ENCODE measurements at places on chromosomes 6 and 20.

GRCh38 chr20:12289465-12289864, 371.8 kb downstream of the BTBD3 start:
- no peak for DNase-seq

GRCh38 chr20:1811621-1812498, 83.3 kb upstream of the SIRPA start:
- DNase-seq = no peak

DNA sequence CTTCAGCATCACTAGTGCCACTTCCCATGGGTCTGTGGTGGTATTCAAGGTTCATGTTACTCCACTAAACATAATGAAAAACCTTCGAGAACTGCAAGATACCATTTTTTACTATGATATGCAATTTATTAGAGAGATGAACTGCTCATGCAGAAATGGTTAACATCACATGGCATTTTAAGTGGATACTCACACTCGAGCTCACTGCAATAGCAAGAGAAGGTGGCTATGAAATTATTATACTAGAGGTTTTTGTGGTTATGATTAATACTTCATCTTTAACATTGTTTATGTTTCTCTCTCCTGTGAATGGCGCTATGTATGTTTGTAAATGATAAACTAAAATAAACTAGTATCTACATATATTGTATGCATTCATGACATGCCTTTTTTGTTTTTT, 35.1 kb downstream of the SCAF8 start:
- DNase-seq = no peak

GRCh38 chr6:11097476-11097875, 3.8 kb downstream of the SMIM13 start:
- no peak for DNase-seq

- DNase-seq = no peak
These were observed 5.7 kb downstream of the SOD2 start for GRCh38 chr6:159687341-159687740.

DNA sequence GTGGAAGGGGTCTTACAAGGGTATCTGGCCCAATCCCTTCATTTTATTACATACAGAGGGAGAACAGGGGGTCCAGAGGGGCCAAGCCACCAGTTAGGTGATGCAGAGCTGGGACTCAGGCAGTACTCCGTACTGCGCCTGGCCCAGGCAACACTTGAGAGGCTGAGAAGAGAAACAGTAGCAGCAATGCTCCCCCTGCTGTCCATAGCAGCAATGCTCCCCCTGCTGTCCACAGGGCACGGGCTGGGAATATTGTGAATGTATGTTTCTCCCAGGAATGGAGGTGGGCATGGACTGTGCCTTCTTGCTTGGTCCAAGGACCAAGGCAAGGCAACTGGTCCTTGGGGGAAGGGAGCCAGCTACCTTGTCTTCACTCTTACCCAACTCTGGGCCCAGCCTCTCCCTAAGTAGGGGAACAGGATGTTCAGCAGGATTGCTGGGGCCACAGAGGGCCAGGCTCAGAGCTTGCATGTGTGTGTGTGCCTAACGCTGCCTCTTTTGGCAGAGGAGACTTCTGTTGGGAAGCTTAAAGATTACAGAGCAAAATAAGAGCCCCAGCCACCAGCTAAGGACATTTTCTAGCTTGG, 14.8 kb upstream of the FAM83C start:
- DNase-seq = no peak

GRCh38 chr6:70956451-70957283, at the start of gene B3GAT2:
B3GAT2 (minus strand) TSS chr6:70957060; CDS start chr6:70956429, 631 bp downstream.
- no peak for DNase-seq

GRCh38 chr6:151808371-151809241, 1.1 kb downstream of the ESR1 start:
- DNase-seq = no peak

DNA sequence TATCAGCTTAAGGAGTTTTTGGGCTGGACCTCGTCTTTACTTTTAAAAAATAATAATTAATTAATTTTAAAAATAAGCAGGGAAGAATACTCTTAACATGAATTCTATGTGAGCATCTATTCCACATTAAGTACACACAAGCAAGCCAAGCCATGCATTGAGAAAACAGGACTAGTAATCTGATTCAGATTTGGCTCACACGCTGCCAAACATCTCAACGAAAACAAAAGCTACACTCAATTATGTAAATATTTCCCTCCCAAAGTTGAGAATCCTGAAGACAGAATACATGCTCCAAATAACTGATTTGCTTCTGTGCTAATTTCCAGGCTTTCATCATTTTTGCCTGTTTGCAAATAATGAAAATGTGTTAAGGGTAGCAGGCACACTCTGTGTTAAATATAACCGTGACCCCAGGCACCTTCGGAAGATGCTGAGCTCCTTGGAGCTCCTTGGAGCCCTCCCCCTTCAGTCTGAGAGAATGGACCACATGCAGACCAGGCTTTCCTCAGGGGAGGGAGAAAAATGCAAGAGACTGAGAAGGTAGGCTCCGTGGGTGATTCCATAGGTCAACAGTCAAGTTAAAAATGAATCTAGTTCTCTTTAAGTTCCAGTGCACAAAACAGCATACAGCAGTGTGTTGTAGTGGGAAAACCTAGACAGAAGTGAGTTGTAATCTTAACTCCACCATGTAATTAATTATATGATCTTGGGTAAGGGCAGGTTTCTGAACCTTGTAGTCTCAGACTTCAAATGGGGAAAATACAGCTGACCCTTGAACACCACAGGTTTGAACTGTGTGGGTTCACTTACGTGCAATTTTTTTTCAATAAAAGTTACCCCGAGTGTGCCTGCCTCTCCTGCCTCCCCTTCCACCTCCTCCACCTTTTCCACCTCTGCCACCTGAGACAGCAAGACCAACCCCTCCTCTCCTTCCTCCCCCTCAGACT, 161.3 kb upstream of the RREB1 start:
- no peak for DNase-seq

GRCh38 chr6:90905351-90905750, 318.5 kb upstream of the MAP3K7 start:
- DNase-seq = peak; percentile 63

- no peak for DNase-seq
These were observed 339.9 kb upstream of the RNF217 start for GRCh38 chr6:124622351-124622750.

DNA sequence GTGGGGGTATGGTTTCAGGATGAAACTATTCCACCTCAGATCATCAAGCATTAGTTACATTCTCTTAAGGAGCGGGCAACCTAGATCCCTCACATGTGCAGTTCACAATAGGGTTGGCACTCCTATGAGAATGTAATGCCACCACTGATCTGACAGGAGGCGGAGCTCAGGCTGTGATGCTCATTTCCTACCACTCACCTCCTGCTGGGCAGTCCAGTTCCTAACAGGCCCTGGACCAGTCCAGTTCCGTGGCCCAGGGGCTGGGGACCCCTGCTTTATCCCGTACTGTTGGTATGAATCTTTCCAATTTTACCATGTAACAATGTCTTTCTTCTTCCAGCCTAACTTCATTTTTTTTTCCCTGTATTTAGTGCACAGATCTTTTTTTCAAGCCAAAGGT, 94.9 kb downstream of the OGFRL1 start:
- DNase-seq = no peak

DNA sequence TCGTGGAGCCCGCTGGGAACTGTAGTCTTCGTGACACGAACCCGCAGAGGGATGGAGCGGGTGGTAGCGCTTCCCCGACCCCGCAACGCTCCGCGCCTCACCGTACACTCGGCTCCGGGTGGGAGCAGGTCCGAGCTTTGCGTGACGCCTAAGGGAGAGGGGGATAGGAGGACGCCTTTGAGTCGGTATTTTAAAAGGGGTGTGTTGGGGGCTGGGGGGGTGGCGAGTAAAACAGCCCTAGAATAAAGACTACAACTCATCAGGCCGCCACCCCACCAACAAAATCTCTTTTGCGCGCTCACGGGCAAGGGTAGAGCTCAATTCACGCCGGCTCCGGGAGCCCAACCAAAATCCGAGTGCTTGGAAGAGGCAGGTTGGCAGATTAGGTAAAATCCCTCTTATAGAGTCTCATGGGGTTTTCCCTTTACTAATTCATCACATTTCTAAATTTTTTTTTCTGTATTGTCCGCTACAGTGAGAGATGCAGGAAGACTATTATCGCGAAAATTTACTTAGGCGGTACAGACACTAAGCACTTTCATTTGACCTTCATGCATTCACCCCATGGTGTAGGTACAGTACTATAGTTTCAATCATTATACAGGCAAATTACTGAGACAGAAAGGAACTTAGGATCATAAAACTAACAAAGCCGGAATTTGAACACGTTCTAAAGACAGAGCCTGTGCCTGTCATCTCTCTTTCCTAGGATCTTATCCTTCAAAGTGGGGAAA, 706 bp upstream of the SNX14 start:
- DNase-seq = peak; percentile 20

DNA sequence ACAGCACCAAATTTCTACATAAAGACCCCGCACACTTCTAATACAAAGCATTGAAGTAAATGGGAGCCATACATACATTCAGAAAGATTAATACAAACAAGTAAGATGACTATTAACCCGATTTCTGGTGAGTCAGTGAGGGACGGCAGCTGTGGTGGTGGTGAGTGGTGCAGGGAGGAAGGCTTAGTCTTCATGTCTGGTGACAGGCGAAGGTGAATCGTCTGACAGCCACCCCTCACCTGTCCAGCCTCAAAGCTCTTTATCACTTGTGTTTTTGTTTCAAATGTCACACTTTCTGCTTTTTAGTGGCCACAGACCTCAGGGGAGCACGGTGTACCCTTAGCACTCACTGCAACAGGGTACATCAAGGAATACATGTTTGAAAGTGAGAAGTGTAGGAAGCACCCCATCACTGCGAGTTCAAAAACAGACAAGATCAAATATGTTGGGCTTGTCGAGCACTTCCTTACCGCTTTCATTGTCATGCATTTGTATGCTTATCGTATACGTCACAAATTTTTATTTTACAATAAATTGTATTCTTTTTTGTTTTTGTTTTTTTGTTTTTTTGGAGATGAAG, 63.5 kb downstream of the IRF4 start:
- no peak for DNase-seq

- DNase-seq = no peak
These were observed 35.4 kb upstream of the PIM1 start for GRCh38 chr6:37134396-37135191.

- DNase-seq = no peak
These were observed 38.8 kb downstream of the BMP2 start for GRCh38 chr20:6806275-6806674.

Measured in DMS153 (cell line).